ENCODE measurements at places on chromosomes 3 and 15. TPM values are rescaled to one million over a fixed set of nuclear protein-coding genes. Genes with fewer than 3 reads are reported as not detected.

CPNE4 gene
- total RNA-seq, result 1.6 TPM

PLA1A gene
- not detected for total RNA-seq

MYZAP gene
- total RNA-seq, result 0.72 TPM

CNTN4 gene
- total RNA-seq, result 2.3 TPM

ANKUB1 gene
- total RNA-seq, result not detected

SLC28A1 gene
- not detected for total RNA-seq

PIGZ gene
- 0.78 TPM for total RNA-seq

IQCF2 gene
- total RNA-seq, result not detected

CEMIP gene
- total RNA-seq, result 5.0 TPM

CHST13 gene
- total RNA-seq, result not detected

CSTA gene
- total RNA-seq, result 0.88 TPM

ADAMTS9 gene
- 34.4 TPM for total RNA-seq

ZNF639 gene
- 41.2 TPM for total RNA-seq

C3orf22 gene
- total RNA-seq, result not detected

TTLL13 gene
- 0.08 TPM for total RNA-seq

AMOTL2 gene
- total RNA-seq, result 49.0 TPM

PRSS50 gene
- not detected for total RNA-seq

TM4SF18 gene
- total RNA-seq, result 2.2 TPM

CLEC3B gene
- 0.52 TPM for total RNA-seq

NECTIN3 gene
- 48.9 TPM for total RNA-seq

CLN6 gene
- total RNA-seq, result 11.6 TPM

TERC gene
- 424 TPM for total RNA-seq

PGBD4 gene
- 1.4 TPM for total RNA-seq

PLAAT1 gene
- 1.2 TPM for total RNA-seq

SPTSSB gene
- not detected for total RNA-seq

CXCR6 gene
- not detected for total RNA-seq

POPDC2 gene
- total RNA-seq, result 0.13 TPM

ZKSCAN7 gene
- 7.1 TPM for total RNA-seq

SCN11A gene
- under 0.01 TPM for total RNA-seq

MINDY4B gene
- total RNA-seq, result not detected

GPR156 gene
- 0.78 TPM for total RNA-seq

ECE2 gene
- total RNA-seq, result not detected

ALDH1A2 gene
- total RNA-seq, result 2.7 TPM

SLC22A13 gene
- total RNA-seq, result 1.6 TPM

RARRES1 gene
- total RNA-seq, result 88.2 TPM

CHRNA7 gene
- total RNA-seq, result 1.2 TPM

ZIC4 gene
- not detected for total RNA-seq

IL5RA gene
- not detected for total RNA-seq

Measured in epithelial cell of alveolus of lung (primary cell).